ENCODE measurements at places on chromosomes 11 and 22. TPM values are rescaled to one million over a fixed set of nuclear protein-coding genes. Genes with fewer than 3 reads are reported as not detected.

The OR52E5 gene
- total RNA-seq = not detected

The BLID gene
- not detected for total RNA-seq

The NXPE4 gene
- not detected for total RNA-seq

The SLC5A12 gene
- 0.66 TPM for total RNA-seq

The CBLIF gene
- not detected for total RNA-seq

The DLG2 gene
- total RNA-seq = 2.9 TPM

The OR51B2 gene
- not detected for total RNA-seq

DNA sequence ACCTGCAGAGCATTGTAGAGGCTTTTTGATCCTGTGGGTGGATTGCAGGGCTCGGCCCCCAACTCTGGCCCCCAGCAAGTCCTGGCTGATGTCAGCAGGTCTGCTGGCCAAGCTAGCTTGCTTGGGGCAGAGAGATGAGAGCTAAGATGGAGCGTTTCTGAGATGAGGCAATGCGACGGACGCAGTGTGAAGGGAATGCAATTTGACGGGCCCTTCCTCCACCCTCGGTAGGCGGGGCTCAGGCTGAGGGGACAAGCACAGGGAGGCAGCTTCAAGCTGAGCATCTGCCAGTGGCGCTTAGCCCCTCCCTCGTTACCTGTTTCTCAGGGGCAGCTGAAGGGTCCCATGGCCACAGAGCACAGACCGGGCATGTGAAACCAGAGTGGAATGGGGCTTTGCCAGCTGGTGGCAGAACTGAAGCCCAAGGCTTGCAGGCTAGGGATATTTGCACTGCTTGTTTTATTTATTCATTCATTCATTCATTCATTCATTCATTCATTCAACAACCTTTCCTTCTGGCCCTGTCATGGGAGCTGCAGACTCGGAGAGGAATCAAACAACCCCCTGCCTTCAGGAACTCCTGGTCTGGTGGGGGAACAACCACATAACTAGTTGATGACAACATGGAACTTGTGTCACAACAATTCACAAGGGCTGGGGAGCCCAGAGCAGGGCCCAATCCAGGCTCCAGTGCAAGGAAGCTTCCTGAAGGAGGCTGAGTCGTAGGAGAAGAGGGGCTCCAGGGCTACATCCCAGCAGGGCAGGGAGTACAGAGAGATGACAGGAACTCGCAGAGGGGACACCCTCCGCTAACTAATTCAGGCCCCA is 66.8 kb downstream of the THAP12 start:
- H3K36me3 ChIP-seq = no peaks in the 10 kb centered on the region
- peaks cover 6% of the 10 kb centered on the region for H3K27me3 ChIP-seq
- DNase-seq = no peak
- H3K4me3 ChIP-seq = no peak overlapping the region

DNA sequence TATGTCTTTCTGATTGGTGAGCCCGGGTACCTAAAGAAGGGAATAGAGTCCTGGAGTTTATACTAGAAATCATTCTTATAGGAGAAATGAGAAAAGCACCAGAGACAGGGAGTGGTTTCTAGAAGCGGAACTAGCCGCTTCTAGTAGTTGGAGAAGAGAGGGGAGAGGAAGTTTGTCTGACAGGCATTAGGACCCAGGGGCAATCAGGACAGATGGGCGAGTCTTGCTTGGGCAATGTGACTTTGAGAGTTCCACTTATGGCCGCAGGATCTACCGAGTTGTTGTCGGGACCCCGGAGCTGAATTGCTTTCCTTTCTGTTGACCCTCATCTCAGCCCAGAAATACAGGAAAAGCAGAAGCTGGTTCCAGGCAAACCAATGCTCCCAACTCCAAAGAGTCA is 596.8 kb upstream of the CNTN5 start:
- no peak overlapping the region for H3K27ac ChIP-seq
- DNase-seq = no peak
- no peaks in the 10 kb centered on the region for H3K4me1 ChIP-seq

GRCh38 chr22:28021116-28021997 is 102.3 kb upstream of the PITPNB start:
- H3K4me3 ChIP-seq = peak overlapping the region; percentile 78
- H3K36me3 ChIP-seq = no peaks in the 10 kb centered on the region
- peak; percentile 35 for DNase-seq
- peaks cover 36% of the 10 kb centered on the region for H3K4me1 ChIP-seq

- no peak for DNase-seq
- no peaks in the 10 kb centered on the region for H3K4me1 ChIP-seq
- H3K27me3 ChIP-seq = peaks cover 6% of the 10 kb centered on the region
- no peak overlapping the region for H3K27ac ChIP-seq
- peaks cover 24% of the 10 kb centered on the region for H3K36me3 ChIP-seq
- no peak overlapping the region for H3K4me3 ChIP-seq
Measured at GRCh38 chr22:49259839-49260615, 567.6 kb downstream of the BRD1 start.

- no peak overlapping the region for H3K27ac ChIP-seq
- no peak for DNase-seq
- no peak overlapping the region for H3K4me3 ChIP-seq
- peaks cover 19% of the 10 kb centered on the region for H3K36me3 ChIP-seq
- H3K4me1 ChIP-seq = peaks cover 5% of the 10 kb centered on the region
Measured at GRCh38 chr22:45468872-45469271, 33.8 kb upstream of the FBLN1 start.

DNA sequence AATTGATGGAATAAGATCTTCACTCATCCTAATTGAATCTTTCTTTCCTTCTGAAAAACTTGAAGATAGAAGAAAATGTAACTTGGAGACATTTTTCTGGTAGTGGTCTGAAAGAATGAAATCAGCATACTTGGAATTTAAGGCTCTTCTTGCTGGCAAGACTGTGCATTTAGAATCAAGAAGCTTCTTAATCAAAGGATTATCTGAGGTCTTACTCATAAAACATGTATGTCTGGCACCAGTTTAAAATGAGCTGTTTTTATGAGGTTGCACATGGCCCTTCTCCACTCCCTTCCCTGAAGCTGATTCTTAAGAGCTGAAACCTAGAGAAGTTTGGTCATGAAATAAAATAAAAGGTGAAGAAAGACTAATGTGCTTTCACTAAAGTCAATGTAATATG is 77.3 kb downstream of the ARHGEF12 start:
- no peaks in the 10 kb centered on the region for H3K4me1 ChIP-seq
- H3K27me3 ChIP-seq = no peaks in the 10 kb centered on the region
- H3K36me3 ChIP-seq = no peaks in the 10 kb centered on the region
- DNase-seq = no peak
- no peak overlapping the region for H3K4me3 ChIP-seq

- no peak for DNase-seq
- peak overlapping the region; percentile 99 for H3K27ac ChIP-seq
- H3K4me3 ChIP-seq = no peak overlapping the region
- peaks cover 1% of the 10 kb centered on the region for H3K36me3 ChIP-seq
- peaks cover 41% of the 10 kb centered on the region for H3K4me1 ChIP-seq
Measured at GRCh38 chr11:45512471-45513148, 152.8 kb downstream of the CHST1 start.

GRCh38 chr11:57406337-57406904 is 16.0 kb upstream of the PRG2 start:
- peaks cover 4% of the 10 kb centered on the region for H3K36me3 ChIP-seq
- no peak for DNase-seq
- H3K27me3 ChIP-seq = peaks cover 3% of the 10 kb centered on the region

DNA sequence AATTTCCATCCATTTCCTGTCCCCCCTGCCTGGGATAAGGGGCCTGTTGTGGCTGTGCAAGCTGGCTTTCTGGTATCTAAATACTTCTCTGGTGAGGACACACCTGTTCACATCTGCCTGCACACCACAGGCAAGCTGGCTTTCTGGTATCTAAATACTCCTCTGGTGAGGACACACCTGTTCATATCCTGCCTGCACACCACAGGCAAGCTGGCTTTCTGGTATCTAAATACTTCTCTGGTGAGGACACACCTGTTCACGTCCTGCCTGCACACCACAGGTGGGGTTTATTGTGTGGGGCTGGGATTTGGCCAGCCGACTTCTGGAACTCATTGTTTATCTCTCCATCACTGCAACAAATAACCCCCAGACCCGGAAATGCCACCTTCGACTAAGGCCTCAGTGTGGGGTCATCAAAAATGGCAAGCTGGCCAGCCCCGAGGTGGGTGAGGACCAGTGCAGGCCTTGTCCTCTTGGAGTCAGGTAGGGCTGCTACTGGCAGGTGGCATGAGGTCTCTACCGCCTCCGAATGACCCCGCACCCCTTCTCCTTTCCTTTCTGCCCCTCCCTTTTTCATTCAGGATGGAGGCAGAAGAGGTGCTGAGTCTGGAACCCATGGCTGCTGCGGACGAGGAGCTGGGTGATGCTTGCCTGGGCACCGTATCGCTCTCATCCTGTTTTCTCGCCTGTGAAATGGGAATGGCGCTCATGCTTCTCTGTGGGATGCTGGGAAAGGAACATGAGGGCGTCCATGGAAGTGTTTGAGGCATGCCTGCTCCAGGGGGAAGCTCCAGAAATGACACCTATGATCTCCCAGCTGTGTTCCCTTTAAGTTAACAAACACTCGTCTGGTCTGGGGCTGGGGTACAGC is 43.5 kb upstream of the MYEOV start:
- no peak overlapping the region for H3K27ac ChIP-seq
- DNase-seq = no peak
- peaks cover 9% of the 10 kb centered on the region for H3K36me3 ChIP-seq
- peaks cover 11% of the 10 kb centered on the region for H3K27me3 ChIP-seq
- H3K4me1 ChIP-seq = peaks cover 4% of the 10 kb centered on the region
- no peak overlapping the region for H3K4me3 ChIP-seq

DNA sequence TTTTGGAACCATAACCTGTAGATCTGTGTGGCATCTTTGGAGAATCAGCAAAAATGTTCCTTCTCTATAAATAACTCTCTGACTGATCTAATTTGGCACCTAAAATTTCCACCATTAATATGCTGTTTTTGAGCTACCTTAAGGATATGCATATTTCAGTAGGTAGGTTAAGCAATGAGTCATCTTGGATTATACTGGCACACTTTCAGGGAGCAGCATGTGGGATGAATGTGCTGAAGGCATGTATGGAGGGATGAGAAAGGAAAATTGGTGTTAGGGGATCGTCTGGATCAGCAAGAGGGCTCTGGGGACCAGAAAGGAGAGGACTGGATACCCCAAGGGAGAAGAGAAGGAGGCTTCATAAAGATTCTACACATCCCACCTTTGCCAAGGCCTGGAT is 44.6 kb upstream of the ELF5 start:
- no peak for DNase-seq
- no peak overlapping the region for H3K4me3 ChIP-seq
- no peaks in the 10 kb centered on the region for H3K36me3 ChIP-seq
- H3K27ac ChIP-seq = no peak overlapping the region

- H3K36me3 ChIP-seq = no peaks in the 10 kb centered on the region
- H3K4me1 ChIP-seq = no peaks in the 10 kb centered on the region
- DNase-seq = no peak
- no peak overlapping the region for H3K4me3 ChIP-seq
- H3K27ac ChIP-seq = no peak overlapping the region
Measured at GRCh38 chr11:85182441-85183387, 444.4 kb downstream of the DLG2 start.

DNA sequence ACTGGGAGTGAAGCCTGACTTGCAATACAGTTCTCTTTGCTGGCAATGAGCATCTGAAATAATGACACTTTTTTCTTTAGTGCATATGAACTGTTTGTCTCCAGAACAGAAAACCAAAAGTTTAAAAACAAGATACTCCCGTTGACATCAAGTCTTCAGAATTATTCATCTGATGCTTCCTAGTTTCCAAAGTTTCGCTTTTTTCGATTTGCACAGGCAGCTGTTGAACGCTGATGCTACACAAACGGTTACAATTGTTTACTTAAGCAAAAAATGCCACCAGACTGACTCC is 612 bp upstream of the BIRC2 start:
- peaks cover 12% of the 10 kb centered on the region for H3K4me1 ChIP-seq
- peak overlapping the region; percentile 94 for H3K4me3 ChIP-seq
- H3K36me3 ChIP-seq = no peaks in the 10 kb centered on the region
- peaks cover 9% of the 10 kb centered on the region for H3K27me3 ChIP-seq

- H3K27ac ChIP-seq = peak overlapping the region; percentile 94
- H3K27me3 ChIP-seq = peaks cover 11% of the 10 kb centered on the region
- peak overlapping the region; percentile 65 for H3K4me3 ChIP-seq
- H3K36me3 ChIP-seq = no peaks in the 10 kb centered on the region
- peaks cover 79% of the 10 kb centered on the region for H3K4me1 ChIP-seq
Measured at GRCh38 chr22:17941471-17942406, 82.6 kb downstream of the MICAL3 start.

- no peaks in the 10 kb centered on the region for H3K36me3 ChIP-seq
- no peak overlapping the region for H3K27ac ChIP-seq
- no peaks in the 10 kb centered on the region for H3K4me1 ChIP-seq
Measured at GRCh38 chr11:55652560-55652959, 4.4 kb downstream of the OR4S2 start.

GRCh38 chr11:15757048-15757698 is 599.2 kb downstream of the SOX6 start:
- H3K27me3 ChIP-seq = no peaks in the 10 kb centered on the region
- no peak for DNase-seq
- no peak overlapping the region for H3K4me3 ChIP-seq
- H3K36me3 ChIP-seq = no peaks in the 10 kb centered on the region

DNA sequence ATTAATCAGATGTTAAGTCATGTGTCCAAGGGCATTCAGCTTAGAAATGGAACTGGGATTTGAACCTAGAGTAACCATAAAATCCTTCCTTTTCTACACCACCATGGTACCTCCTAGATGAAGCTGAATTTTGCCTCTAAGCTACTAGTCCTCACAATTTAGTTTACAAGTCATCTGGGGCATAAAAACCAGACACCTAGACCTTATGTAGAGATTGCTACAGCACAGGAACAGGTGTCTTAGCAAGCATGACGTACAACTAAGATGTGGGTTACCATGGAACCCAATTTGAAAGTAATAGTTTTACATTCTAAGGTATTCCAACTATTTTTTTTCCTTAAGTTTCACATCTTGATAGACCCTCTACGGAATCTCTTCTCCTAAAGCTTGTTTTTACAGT is 9.2 kb downstream of the TMEM216 start:
- no peaks in the 10 kb centered on the region for H3K36me3 ChIP-seq
- H3K4me1 ChIP-seq = peaks cover 3% of the 10 kb centered on the region
- no peak overlapping the region for H3K4me3 ChIP-seq
- no peaks in the 10 kb centered on the region for H3K27me3 ChIP-seq
- no peak for DNase-seq
- no peak overlapping the region for H3K27ac ChIP-seq

- peaks cover 6% of the 10 kb centered on the region for H3K27me3 ChIP-seq
- DNase-seq = no peak
- H3K4me1 ChIP-seq = peaks cover 29% of the 10 kb centered on the region
- no peaks in the 10 kb centered on the region for H3K36me3 ChIP-seq
Measured at GRCh38 chr11:22465620-22466019, 127.4 kb downstream of the SLC17A6 start.

GRCh38 chr11:117823294-117823945 is 1.1 kb downstream of the FXYD2 start:
- peaks cover 13% of the 10 kb centered on the region for H3K4me1 ChIP-seq
- H3K27ac ChIP-seq = peak overlapping the region; percentile 43
- no peak overlapping the region for H3K4me3 ChIP-seq
- no peaks in the 10 kb centered on the region for H3K36me3 ChIP-seq
- H3K27me3 ChIP-seq = peaks cover 12% of the 10 kb centered on the region
- DNase-seq = peak; percentile 27

DNA sequence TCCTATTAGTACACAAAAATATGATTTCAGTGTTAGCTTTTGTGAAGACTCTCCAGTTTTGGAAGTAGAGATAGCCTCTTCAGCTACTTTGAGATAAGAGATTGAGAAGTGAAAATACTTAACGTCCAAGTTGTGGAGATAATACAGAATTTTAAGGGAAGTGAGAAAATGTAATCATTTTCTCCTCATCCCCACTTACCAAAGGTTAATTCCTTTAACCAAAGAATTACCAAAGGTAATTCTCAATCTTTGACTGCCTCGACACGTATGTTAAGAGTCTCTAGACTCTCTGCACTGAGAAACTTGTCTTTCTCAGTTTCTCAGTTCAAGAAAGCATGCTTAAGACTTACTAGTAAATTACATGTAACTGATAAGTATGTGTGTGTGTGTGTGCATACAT is 15.3 kb downstream of the C11orf54 start:
- no peak overlapping the region for H3K4me3 ChIP-seq
- peaks cover 2% of the 10 kb centered on the region for H3K27me3 ChIP-seq
- DNase-seq = no peak
- H3K27ac ChIP-seq = no peak overlapping the region
- no peaks in the 10 kb centered on the region for H3K36me3 ChIP-seq
